ENCODE measurements at places on chromosomes 11 and 22.

DNA sequence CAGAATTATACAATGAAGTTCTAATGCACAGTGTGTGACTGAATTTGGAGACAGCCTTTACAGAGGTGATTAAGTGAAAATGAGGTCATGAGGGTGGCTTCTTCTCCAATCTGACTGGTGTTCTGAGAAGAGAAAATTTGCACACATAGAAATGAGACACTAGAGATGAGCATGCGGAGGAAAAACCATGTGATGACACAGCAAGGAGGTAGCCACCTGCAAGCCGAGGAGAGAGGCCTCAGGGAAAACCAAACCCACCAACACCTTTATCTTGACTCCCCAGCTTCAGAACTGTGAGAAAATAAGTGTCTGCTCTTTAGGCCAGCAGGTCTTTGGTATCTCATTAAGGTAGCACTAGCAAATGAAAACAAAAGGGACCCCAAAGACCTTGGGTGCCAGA, 93.2 kb downstream of the GGTLC2 start:
- DNase-seq = no peak

DNA sequence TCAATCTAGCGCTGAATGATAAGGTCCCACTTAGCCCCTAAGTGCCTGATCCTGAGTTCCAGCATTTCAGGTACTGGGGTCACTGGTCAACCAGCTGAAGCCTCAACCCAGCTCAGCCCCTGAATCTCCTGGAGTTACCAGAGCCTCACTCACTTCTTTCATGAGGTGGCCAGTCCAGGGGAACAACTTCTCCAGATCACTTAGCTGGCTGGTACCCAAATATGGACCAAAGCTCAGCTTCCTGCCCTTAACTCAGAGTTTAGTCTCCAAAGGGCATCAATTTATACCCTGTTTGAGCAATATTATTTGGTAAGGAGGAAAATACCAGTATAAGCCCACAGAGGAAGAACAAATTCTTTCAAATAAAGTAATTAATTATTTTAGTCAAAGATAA, 105.6 kb downstream of the SLC1A2 start:
- DNase-seq = no peak

GRCh38 chr11:103842191-103842590, 194.2 kb upstream of the DDI1 start:
- no peak for DNase-seq

DNA sequence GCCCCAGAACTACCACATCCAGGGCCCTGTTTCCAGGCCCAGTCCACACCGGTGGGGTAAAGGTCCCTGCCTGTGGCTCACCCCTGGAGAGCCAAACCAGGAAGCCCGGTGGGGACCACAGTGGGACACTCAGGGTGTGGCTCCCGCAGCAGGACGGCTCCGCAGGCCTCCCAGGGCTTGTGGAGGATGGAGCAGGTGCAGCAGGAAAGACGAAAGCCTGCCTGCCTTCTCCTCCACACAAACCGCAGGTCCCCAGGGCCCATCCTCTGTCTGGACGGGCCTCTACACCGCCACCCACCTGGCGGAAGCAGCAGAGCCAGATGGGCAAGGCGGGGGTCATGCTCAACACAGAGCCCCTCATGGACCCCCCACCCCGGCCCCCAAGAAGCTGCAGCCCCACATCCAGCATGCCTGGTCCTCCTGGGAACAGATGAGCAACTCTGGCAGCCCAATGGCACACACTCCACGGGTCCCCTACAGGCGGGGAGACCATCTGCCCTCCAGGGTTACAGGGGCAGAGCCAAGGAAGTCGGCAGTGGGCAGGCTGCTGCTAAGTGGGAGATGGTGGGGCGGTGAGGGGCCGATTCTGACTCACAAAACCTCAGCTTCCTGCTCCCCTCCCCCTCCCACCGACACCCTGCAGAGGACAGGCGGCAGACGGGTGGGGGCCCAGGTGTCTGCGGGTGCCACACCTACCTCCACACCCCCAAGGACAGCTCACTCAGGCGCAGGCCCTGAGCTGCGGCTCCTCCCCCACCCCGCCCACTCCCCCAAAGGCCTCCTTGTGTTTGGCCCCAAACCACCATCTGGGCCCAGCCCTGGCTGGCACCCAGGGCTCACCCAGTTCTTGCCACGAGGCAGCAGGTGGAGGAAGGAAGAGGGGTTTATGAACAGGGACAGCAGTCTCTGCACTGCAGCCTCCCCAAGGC, 5.2 kb downstream of the SBF1 start:
- DNase-seq = peak; percentile 98

GRCh38 chr22:44341431-44342346, 28.9 kb upstream of the SHISAL1 start:
- DNase-seq = no peak
